ENCODE measurements at places on chromosomes 16 and 17. TPM values are rescaled to one million over a fixed set of nuclear protein-coding genes. Genes with fewer than 3 reads are reported as not detected.

DNA sequence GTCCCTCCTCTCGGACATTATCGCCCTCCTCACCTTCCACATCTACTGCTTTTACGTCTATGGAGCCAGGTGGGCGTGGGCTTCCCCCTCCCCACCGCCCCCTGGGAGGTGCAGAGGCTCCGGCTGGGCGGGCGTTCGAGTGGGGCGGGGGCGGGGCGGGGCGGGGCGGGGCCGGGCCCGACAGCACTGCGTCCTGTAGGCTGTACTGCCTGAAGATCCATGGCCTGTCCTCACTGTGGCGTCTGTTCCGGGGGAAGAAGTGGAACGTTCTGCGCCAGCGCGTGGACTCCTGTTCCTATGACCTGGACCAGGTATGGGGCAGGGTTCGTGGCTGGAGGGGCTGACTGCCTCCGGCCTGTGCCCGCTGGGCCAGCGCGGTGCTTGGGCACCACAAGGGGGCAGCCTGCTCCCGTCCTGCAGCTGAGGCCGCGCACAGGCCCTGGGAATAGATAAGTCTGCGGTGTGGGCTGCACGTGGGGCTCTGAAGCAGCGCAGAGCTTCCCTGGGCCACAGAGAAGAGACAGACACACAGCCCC lies 9.2 kb downstream of the PIGQ start:
- H3K27me3 ChIP-seq, result no peaks in the 10 kb centered on the region
- H3K27ac ChIP-seq, result no peak overlapping the region
- DNase-seq, result no peak
- peaks cover 2% of the 10 kb centered on the region for H3K36me3 ChIP-seq
- H3K4me1 ChIP-seq, result peaks cover 5% of the 10 kb centered on the region

Gene SLC52A1
- total RNA-seq, result not detected

- no peak for DNase-seq
- H3K4me3 ChIP-seq, result no peak overlapping the region
- H3K27ac ChIP-seq, result no peak overlapping the region
- no peaks in the 10 kb centered on the region for H3K36me3 ChIP-seq
- H3K4me1 ChIP-seq, result no peaks in the 10 kb centered on the region
Observed at GRCh38 chr16:55836158-55836611, 3.3 kb upstream of the CES1 start.

Gene KRT14
- total RNA-seq, result not detected

DNA sequence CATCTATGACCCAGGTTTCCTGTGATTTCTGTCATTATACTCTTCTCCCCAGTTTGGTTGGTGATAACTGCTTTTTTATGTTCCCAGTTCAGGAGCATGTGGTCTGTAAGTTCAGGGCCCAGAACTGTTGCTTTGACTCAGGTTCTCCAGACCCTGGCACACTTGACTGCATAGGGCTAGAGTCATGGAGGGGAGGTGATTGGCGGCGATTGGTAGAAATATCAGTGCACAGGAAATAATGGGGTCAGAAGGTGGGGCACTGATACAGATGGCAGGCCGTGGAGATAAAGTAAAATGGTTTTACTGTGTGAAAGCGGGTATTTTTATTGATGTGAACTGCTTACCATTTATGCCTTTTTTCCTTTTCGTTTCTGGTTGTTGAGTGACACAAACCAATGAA lies 28.7 kb downstream of the TAC4 start:
- no peak overlapping the region for H3K27ac ChIP-seq
- peaks cover 52% of the 10 kb centered on the region for H3K36me3 ChIP-seq
- no peak for DNase-seq
- H3K27me3 ChIP-seq, result no peaks in the 10 kb centered on the region
- peaks cover 11% of the 10 kb centered on the region for H3K4me1 ChIP-seq

- H3K4me1 ChIP-seq, result no peaks in the 10 kb centered on the region
- no peak overlapping the region for H3K27ac ChIP-seq
- H3K36me3 ChIP-seq, result no peaks in the 10 kb centered on the region
Observed at GRCh38 chr16:57941016-57941664, 29.8 kb downstream of the CNGB1 start.

GRCh38 chr16:85735225-85735635 lies 15.7 kb downstream of the C16orf74 start:
- no peak overlapping the region for H3K4me3 ChIP-seq
- H3K36me3 ChIP-seq, result no peaks in the 10 kb centered on the region
- H3K27me3 ChIP-seq, result no peaks in the 10 kb centered on the region
- H3K27ac ChIP-seq, result no peak overlapping the region

Gene DYNLRB2
- total RNA-seq, result not detected

Gene SNX20
- not detected for total RNA-seq

Gene PRR35
- not detected for total RNA-seq

Gene ACSF3
- total RNA-seq, result 33.5 TPM

- H3K4me1 ChIP-seq, result peaks cover 85% of the 10 kb centered on the region
- peaks cover 2% of the 10 kb centered on the region for H3K36me3 ChIP-seq
- H3K27me3 ChIP-seq, result no peaks in the 10 kb centered on the region
- DNase-seq, result peak; percentile 97
- peak overlapping the region; percentile 61 for H3K4me3 ChIP-seq
Observed at GRCh38 chr17:40072040-40072734, 9.4 kb downstream of the THRA start.

- no peak overlapping the region for H3K4me3 ChIP-seq
- no peak for DNase-seq
- no peak overlapping the region for H3K27ac ChIP-seq
- no peaks in the 10 kb centered on the region for H3K4me1 ChIP-seq
Observed at GRCh38 chr17:75003070-75003956, 9.2 kb upstream of the MRPL58 start.

Gene GH1
- total RNA-seq, result not detected

GRCh38 chr16:66814734-66815133 lies 13.3 kb upstream of the TERB1 start:
- H3K4me1 ChIP-seq, result no peaks in the 10 kb centered on the region
- H3K36me3 ChIP-seq, result peaks cover 57% of the 10 kb centered on the region
- H3K4me3 ChIP-seq, result no peak overlapping the region
- no peak for DNase-seq

Gene TBC1D26
- 0.78 TPM for total RNA-seq

GRCh38 chr16:477301-478157 lies 50.0 kb upstream of the CAPN15 start:
- H3K36me3 ChIP-seq, result peaks cover 21% of the 10 kb centered on the region
- DNase-seq, result no peak
- peaks cover 18% of the 10 kb centered on the region for H3K4me1 ChIP-seq
- H3K27ac ChIP-seq, result no peak overlapping the region
- H3K27me3 ChIP-seq, result no peaks in the 10 kb centered on the region
- H3K4me3 ChIP-seq, result no peak overlapping the region

DNA sequence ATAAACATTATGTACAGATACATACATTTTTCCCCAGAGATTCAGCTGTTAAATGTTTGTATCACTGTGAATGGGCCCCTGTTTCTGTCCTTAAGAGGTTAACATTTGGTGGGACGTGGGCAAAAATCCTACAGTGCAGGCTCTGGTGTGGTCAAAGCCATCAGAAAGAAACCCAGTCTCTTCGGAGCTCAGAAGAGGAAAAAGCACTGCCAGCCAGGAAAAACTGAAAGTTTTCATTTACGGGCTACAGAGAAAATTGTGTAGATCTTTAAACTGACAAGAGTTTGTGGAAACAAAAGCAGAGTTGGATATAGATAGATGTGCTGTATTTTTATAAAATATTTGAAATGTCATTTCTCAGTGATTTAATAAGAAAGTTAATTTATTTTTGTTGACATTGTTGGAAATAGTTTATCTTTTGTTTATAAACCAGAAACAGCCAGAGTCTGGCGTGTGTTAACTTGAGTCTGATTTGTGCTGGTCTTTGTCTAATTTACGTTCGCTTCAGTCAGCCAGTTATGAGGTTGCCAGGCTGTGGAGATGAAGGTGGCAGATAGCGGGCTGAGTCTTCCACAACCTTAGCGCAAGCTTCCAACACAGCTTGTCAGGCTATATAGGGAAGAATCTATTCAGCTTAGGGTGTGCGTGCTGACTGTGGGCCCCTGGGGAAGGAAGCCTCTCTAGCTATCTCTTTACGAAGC lies 9.5 kb upstream of the TEKT3 start:
- no peaks in the 10 kb centered on the region for H3K36me3 ChIP-seq
- peaks cover 4% of the 10 kb centered on the region for H3K4me1 ChIP-seq
- no peak for DNase-seq
- H3K27ac ChIP-seq, result no peak overlapping the region

Gene KRTAP4-6
- total RNA-seq, result not detected

Gene MYADML2
- total RNA-seq, result not detected

Gene NOXO1
- total RNA-seq, result 0.91 TPM

DNA sequence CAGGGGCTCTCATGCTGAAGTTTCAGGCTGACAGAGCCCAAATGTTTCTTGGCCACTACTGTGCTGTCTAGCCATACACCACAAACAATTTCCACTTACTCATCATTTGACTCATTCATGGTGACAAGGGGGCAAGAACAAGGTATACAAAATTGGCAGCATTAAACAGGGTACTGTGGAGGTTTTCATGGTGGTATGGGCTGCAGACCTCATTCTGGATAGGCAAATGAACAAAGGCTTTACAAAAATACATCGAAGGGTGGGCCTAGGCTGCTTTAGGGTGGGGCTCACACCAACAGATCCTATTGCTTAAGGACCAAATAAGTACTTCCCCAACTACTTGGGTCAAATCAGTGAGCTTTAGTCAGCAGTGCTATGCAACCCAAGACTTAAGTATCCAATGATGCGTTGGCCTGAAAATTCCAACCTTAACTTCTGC lies 53.0 kb downstream of the N4BP1 start:
- H3K4me3 ChIP-seq, result no peak overlapping the region
- H3K36me3 ChIP-seq, result peaks cover 29% of the 10 kb centered on the region
- H3K27ac ChIP-seq, result peak overlapping the region; percentile 17
- DNase-seq, result no peak

DNA sequence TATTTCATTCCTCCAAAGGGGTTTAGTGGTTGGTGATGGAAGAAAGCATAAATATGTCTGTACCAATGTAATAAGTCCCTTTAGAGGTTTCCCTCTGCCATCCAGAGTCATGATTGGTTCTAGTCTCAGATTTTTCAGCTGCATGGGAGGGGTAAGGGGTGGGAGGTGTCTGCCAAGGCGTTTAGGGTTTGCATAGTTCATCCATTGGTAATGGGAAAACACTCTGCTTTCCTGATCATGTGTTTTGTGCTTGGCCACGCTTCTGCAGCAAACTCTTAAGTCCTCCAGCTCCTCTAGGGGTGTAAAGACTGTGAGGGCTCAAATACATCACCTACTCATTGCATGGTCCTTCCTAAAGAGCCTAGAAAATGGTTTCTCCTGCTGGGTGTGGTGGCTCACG lies 29.8 kb downstream of the LIG3 start:
- H3K27me3 ChIP-seq, result no peaks in the 10 kb centered on the region
- H3K4me1 ChIP-seq, result peaks cover 4% of the 10 kb centered on the region
- H3K36me3 ChIP-seq, result peaks cover 25% of the 10 kb centered on the region
- H3K4me3 ChIP-seq, result no peak overlapping the region
- no peak for DNase-seq

Gene HOXB8
- not detected for total RNA-seq

Gene ALDH3A1
- 1.6 TPM for total RNA-seq

GRCh38 chr16:29756654-29757053 lies 10.9 kb upstream of the C16orf54 start:
- H3K36me3 ChIP-seq, result no peaks in the 10 kb centered on the region
- H3K4me1 ChIP-seq, result peaks cover 15% of the 10 kb centered on the region
- no peak overlapping the region for H3K27ac ChIP-seq
- H3K4me3 ChIP-seq, result no peak overlapping the region

DNA sequence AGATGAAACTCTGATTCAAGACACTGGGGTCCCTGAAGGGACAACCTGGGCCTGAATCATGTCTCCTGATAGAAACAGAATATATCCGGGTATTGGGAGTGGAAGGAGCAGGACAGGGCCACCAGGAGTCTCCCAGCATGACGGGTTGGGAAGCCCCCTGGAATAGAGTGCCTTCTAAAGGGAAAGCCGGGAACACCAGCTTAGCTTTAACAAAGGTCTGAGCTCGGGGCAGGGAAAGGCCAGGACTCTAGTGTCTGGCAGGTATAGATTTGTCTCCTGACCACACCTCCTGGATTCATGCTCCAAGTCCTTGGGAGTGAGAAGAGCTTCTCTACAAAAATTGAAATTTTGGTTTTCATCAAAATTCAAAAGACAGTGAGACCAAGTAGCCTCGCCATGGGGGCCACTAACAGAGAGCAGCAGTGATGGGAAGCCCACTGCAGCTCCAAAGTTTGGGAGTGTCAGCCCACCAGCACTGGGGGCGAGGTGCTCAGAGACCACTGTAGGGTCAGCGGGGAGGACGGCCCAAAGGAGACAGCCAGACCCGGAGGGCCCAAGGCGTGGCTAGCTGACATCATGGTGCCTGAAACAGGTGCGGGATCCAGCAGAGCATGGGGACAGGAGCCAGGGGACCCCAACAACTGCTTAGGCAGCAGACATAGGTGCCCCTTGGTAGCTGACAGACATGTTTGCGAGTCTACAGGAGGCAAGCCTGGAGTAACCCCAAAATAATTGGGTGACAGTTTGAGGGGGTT lies 81.0 kb downstream of the C16orf78 start:
- H3K4me1 ChIP-seq, result no peaks in the 10 kb centered on the region
- no peak overlapping the region for H3K4me3 ChIP-seq
- peaks cover 34% of the 10 kb centered on the region for H3K27me3 ChIP-seq
- no peaks in the 10 kb centered on the region for H3K36me3 ChIP-seq
- DNase-seq, result peak; percentile 83

DNA sequence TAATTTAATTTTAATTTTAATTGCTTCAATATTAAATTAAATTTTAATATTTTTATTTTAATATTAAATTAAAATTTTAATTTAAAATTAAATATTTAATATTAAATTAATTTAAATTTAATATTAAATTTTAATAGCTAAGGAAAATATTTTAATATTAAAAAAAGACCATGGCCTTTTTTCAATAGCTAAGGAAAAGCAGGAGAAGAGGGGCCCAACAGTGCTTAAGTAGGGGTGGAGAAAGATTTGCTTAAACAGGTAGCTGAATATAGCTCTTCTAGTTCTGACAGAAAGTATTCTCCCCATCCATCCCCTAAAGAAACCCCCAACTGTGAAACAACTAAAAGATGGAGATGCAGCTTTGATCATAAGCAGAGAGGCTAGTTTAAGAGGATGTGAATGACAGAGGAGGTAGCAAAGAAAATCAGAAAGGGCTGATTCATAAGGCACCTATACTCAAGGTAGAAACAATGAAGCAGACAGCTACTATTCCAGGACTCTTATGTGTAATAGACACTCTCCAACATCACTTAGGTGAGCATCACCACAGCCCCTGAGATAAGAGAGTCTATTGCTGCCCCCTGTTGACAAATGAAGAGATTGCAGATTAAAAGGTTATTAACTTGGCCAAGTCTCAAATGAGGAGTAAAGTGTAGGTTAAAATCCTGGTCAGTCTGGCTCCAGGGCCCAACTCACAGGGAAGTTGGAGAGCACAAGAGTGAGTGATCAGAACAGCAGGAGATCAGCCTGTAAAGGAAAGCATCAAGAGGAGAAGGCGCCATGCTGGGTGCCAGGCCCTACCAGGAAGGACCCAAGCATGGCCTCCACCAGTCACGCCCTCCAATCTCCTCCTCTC lies 7.8 kb upstream of the RNASEK start:
- no peak overlapping the region for H3K27ac ChIP-seq
- H3K27me3 ChIP-seq, result no peaks in the 10 kb centered on the region
- DNase-seq, result no peak
- H3K36me3 ChIP-seq, result peaks cover 32% of the 10 kb centered on the region
- no peak overlapping the region for H3K4me3 ChIP-seq
- H3K4me1 ChIP-seq, result peaks cover 8% of the 10 kb centered on the region

- no peak overlapping the region for H3K4me3 ChIP-seq
- H3K27ac ChIP-seq, result no peak overlapping the region
- DNase-seq, result peak; percentile 40
- peaks cover 8% of the 10 kb centered on the region for H3K27me3 ChIP-seq
- no peaks in the 10 kb centered on the region for H3K36me3 ChIP-seq
Observed at GRCh38 chr17:65359016-65359415, 202.4 kb downstream of the AXIN2 start.

Data from osteocyte (in vitro differentiated cells).